NCI-H226 (cell line): ENCODE measurements at places on chromosomes 12 and 14.
A peak's percentile ranks its signal among the peaks of the same experiment; 100 is the strongest.

- no peak for DNase-seq
These were observed 37.8 kb downstream of the TNFAIP2 start for GRCh38 chr14:103161054-103161397.

- DNase-seq, result no peak
These were observed 388.6 kb downstream of the BCAT1 start for GRCh38 chr12:24560192-24560775.

DNA sequence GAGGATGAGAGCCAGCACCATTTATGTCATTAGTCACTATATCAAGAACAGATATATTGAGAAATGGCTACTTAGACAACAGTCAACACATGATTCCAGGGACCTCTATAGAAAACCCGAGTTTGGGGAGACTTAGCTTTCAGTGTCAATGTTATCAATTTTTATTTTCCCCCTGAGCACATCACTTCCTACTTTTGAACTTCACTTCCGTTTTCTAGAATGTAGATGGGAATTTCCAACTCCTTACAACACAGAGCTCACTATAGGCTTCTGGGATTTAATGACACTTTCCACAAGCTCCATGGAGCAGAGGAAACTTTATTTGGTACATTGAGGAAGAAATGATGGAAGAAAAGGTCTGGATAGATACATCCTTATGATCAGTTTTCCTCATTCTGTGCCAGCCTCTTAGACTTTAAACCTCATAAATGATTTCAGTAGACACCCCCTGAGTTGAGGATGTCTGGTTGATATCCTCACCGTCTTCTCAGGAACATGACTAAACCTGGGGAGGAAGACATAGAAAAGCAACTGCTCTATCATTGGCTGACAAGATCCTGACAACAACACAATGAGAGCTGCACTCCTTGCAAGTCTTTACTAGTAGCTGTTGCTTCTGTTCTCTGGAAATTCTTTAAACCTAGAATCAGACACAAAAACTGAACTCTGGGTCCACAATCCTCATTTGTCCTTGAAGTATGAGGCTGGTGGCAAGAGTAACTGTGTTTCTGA, 449.4 kb upstream of the OR4E1 start:
- no peak for DNase-seq

DNA sequence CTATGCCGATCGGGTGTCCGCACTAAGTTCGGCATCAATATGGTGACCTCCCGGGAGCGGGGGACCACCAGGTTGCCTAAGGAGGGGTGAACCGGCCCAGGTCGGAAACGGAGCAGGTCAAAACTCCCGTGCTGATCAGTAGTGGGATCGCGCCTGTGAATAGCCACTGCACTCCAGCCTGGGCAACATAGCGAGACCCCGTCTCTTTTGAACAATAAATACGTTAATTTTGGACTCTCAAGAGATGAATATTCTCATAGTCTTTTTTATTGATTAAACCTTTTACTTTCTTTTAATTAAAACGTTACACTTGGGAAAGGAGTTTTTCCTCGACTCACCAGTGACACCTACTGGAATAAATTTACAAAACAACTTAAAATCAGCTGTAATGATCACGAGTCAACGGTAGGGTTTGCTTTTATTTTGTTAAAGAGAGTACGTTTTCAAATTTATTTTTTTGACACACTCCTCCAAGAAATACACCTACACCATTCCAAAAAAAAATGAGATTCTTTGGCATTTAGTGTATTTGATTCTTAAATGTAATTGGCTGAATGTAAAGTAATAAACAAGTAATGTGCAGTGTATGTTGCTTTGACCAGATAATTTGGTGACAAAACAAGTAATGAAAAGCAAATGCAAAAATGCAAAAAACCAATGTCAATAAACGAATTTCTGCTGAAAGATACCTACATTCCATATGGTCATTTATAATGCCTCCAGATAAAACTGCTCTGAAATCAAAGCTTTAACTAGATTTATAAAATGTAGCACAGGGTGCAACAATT, 687 bp upstream of the RPS29 start:
- peak; percentile 58 for DNase-seq

GRCh38 chr12:109518820-109519665, 41.6 kb downstream of the UBE3B start:
- peak; percentile 50 for DNase-seq

GRCh38 chr12:70043490-70044138, 199.6 kb upstream of the CNOT2 start:
- DNase-seq, result peak; percentile 47

GRCh38 chr12:12461923-12462315, 100.7 kb downstream of the DUSP16 start:
- DNase-seq, result no peak

- no peak for DNase-seq
These were observed 2.3 kb downstream of the KDM2B start for GRCh38 chr12:121578230-121579189.

DNA sequence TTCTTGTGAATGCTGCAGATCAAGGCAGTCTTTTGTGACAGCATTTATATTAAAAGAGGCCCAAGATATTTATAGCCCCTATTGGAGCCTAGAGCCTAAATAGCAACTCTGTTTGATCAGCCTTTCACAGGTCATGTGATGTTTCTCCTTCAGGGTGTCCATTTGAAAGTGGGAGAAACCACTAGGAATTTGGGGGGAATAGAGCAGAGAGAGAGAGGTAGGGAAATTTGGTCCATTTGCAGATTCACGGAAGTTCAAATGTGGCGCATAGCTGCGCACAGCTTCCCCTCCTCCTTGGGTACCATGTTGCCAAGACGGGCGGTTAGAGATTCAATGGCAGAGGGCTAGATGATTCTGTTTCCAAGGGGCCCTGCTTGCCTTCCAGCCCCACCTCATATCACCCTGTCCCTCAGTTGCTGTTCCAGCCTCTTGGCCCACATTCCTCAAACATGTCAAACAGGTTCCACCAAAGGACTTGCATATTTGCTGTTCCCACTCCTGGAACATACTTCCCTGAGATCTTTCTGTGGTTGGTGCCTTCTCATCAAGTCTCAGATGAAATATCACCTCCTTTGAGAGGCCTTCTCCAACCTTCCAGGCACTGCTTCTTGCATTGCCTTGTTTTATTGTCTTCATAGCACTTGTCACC, 220.8 kb downstream of the CHST11 start:
- DNase-seq, result no peak

DNA sequence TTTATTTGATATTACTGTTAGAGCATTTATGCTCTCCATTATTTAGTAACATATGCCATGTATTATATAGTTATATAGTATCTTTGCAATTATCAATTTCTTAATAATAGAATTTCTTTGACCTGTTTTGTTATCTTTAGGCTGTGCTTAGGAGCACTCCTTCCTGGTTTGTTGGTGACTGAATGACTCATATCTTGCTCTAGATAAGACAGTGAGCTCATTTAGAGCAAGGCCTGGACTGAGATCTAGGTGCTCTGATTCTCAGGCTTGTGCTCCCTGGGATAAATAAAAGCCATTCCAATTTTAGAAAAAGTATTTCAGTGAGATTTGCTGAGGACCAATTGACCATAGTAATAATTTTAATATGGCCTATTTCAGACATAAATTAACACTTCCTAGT, 951.2 kb downstream of the FLRT2 start:
- no peak for DNase-seq

- no peak for DNase-seq
These were observed 63.2 kb upstream of the SLC24A4 start for GRCh38 chr14:92259613-92260357.
